Gastrocnemius medialis (tissue), 4 donors: ENCODE measurements at places on chromosomes 1 and 21. TPM values are rescaled to one million over a fixed set of nuclear protein-coding genes. Genes with fewer than 3 reads are reported as not detected.

DNA sequence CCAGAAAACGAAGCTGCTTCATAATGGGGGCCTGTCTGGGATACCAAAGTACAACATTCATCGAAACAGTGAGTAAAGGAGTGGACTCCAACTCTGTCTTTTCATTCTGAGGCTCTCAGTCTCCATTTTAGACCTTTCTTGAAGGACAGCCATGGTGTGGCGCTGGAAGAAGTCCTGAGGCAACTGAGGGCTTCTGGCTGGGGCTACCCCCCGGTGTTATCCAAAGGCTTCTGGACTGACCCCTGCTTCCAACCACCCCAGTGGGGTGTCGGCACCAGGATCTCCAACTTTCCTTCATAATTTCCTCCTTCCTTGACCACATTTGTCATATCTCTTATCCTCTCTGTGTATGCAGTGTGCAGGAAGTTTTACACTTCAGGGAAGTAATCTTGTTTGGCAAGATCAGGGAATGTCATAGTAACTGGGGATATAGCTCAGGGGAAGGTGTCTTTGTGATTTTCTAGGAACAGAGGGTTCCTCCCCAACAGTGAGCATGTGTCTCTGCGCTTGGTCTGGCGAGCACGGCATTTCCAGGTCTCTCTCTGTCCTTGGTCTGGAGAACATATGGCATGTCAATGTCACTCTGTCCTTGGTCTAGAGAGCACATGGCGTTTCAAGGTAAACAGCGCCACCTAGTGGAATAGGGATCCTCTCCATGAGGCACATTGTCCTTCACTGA is 19.4 kb upstream of the BSDC1 start:
- H3K27me3 ChIP-seq, result no peaks in the 10 kb centered on the region
- DNase-seq, result peak; percentile 31
- H3K4me3 ChIP-seq, result no peak overlapping the region
- H3K4me1 ChIP-seq, result no peaks in the 10 kb centered on the region
- H3K27ac ChIP-seq, result no peak overlapping the region
- H3K36me3 ChIP-seq, result no peaks in the 10 kb centered on the region

Gene KIF21B
- 0.25 TPM for total RNA-seq

- H3K36me3 ChIP-seq, result no peaks in the 10 kb centered on the region
- no peaks in the 10 kb centered on the region for H3K4me1 ChIP-seq
- no peak for DNase-seq
- H3K4me3 ChIP-seq, result no peak overlapping the region
- H3K27me3 ChIP-seq, result no peaks in the 10 kb centered on the region
Observed at GRCh38 chr1:14476170-14476955, 122.1 kb upstream of the KAZN start.

DNA sequence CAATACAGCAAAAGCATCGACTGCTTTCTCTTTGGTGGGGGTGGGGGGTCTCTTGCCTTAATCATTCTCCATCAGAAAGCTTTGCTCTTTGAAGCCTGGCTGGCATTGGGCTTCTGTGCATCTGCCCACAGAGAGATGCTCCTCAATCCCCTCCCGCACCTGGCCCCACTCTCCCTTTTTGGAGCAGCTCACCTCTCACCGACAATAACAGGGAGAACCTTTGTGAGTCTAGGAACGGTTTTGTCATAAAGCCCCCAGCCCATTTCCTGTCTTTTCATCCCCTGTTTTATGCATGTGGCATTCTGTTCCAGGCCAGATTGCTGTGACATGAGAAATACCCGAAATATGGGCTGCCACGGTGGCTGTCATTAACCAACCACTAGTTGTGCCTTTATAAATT is 469.0 kb upstream of the VAMP3 start:
- no peaks in the 10 kb centered on the region for H3K36me3 ChIP-seq
- H3K27ac ChIP-seq, result no peak overlapping the region
- H3K4me1 ChIP-seq, result no peaks in the 10 kb centered on the region
- no peak overlapping the region for H3K4me3 ChIP-seq
- H3K27me3 ChIP-seq, result no peaks in the 10 kb centered on the region
- DNase-seq, result no peak

DNA sequence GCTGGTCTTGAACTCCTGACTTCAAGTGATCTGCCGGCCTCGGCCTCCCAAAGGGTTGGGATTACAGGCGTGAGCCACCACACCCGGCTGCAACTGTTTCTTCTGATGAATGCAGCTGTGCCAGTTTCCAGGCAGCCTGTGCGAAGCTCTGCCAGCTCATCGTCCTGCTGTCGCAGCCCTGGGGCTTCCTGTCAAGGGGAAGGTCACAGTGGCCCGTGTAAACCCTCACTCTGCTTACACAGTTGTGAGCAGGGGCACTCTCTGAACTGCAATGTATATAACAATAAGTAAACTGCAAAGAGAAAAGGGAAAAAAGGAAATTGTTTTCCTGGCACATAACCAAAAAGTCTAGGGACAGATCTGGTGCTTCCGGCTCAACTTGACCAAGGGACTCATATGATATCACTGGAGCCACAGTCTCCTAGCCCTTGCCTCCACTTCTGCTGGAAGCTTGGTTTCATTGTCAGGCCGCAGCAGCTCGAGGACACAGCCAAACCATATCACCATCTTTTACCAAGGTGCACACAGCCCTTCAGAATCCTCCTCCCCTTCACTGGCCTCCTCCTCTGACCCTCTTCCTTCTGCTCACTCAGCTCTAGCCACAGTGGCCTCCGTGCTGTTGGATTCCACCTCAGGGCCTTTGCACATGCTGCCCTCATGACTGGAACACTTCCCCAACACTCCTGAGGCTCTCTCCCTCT is 22.8 kb upstream of the LBR start:
- H3K4me3 ChIP-seq, result no peak overlapping the region
- DNase-seq, result no peak
- peaks cover 7% of the 10 kb centered on the region for H3K27me3 ChIP-seq
- peaks cover 15% of the 10 kb centered on the region for H3K4me1 ChIP-seq
- peak overlapping the region; percentile 48 for H3K27ac ChIP-seq
- H3K36me3 ChIP-seq, result no peaks in the 10 kb centered on the region

Gene CDCA8
- total RNA-seq, result 1.5 TPM

Gene PCP4L1
- not detected for total RNA-seq

DNA sequence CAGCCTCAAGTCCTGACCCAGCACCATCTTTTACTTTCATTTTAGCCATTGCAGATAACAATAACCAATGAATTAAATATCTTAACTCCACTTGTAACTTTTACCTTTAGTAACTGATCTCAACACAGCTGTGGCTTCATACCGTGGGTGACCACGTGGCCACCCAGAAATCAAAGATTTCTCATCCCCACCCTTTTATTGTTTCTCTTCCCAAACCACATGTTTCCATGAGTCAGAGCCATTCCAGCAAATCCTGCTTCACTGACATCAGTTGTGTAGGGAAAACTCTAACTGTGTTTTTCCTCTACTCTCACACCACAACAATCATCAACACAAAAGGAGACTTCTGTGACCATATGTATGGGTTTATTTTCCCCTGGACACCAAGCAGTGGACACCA is 25.1 kb upstream of the BRDT start:
- no peak overlapping the region for H3K4me3 ChIP-seq
- H3K4me1 ChIP-seq, result no peaks in the 10 kb centered on the region
- no peaks in the 10 kb centered on the region for H3K27me3 ChIP-seq
- no peak for DNase-seq
- no peaks in the 10 kb centered on the region for H3K36me3 ChIP-seq
- H3K27ac ChIP-seq, result no peak overlapping the region

Gene GBP7
- total RNA-seq, result not detected

GRCh38 chr1:164382384-164382783 is 176.6 kb upstream of the PBX1 start:
- no peak overlapping the region for H3K4me3 ChIP-seq
- DNase-seq, result no peak
- H3K27ac ChIP-seq, result no peak overlapping the region
- no peaks in the 10 kb centered on the region for H3K4me1 ChIP-seq

- no peaks in the 10 kb centered on the region for H3K4me1 ChIP-seq
- DNase-seq, result no peak
- H3K4me3 ChIP-seq, result no peak overlapping the region
- H3K36me3 ChIP-seq, result no peaks in the 10 kb centered on the region
- H3K27ac ChIP-seq, result no peak overlapping the region
Observed at GRCh38 chr1:240134596-240134995, 42.9 kb downstream of the FMN2 start.

DNA sequence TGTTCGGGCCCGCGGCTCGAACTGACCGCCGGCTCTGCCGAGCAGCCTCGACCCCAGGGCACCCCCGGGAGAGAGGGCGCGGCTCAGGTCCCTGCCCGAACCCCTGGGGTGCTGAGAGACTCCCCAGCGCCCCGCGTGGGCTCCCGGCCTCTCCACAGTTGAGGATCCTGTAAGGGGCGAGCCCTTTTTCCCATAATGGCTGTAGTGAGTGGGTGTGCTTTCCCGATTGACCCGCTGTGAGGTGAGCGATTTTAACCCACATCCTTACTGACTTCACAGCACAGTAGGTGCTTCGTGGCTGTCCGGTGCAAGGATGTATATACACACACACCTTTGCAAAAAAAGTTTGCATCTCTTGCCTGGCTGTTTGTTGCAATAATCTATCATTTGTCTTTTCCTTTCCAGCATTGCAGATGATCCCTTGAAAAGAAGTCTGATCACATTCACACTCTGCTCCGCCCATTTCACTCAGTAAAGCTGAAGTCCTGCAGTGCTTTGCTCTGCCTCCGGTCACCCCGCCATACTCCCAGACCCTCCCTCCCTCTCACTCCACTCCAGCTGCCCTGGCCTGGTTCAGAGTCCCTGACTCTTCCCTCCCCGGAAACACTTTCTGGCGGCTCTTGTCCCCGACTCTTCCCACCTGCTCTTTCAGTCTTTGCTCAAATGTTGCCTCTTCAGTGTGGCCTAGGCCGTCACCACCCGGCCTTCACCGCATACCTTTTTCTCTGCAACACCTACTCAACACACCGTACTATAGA is 955 bp upstream of the UBE2G2 start:
- DNase-seq, result no peak
- H3K4me1 ChIP-seq, result peaks cover 39% of the 10 kb centered on the region
- peak overlapping the region; percentile 80 for H3K4me3 ChIP-seq
- H3K36me3 ChIP-seq, result peaks cover 27% of the 10 kb centered on the region
- peak overlapping the region; percentile 95 for H3K27ac ChIP-seq

DNA sequence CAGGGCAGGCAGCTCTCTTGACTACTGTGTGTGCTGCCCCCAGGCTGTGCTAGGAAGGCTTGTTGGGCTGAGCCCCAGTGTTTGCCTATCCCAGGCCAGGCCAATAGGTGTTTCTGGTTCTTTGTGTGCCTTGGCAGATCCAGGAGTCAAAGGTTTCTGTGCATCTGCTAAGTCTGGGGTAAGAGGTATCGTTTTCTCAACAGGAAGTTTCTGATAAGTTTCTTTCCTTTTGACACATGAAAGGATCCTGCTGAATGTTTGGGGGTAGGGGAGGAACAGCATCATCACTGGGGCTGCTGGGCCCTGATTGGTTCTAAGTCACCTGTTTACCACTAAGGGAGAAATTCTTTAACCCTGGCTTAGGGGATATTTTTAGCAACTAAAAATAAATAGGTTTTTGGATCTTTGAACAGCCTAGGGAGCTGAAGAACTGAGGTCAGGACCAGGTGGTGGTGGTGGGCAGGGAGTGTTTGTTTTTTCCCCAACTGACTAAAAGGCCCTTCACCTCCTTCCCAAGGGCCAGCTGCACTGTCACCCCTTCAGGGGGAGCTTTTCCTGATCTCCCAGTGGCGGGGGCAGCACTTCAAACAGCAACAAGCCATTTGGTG is 85.1 kb downstream of the KCNN3 start:
- H3K4me1 ChIP-seq, result no peaks in the 10 kb centered on the region
- no peak for DNase-seq
- H3K27ac ChIP-seq, result no peak overlapping the region
- H3K27me3 ChIP-seq, result no peaks in the 10 kb centered on the region
- no peaks in the 10 kb centered on the region for H3K36me3 ChIP-seq

- no peaks in the 10 kb centered on the region for H3K4me1 ChIP-seq
- H3K36me3 ChIP-seq, result no peaks in the 10 kb centered on the region
- H3K27ac ChIP-seq, result no peak overlapping the region
- H3K27me3 ChIP-seq, result peaks cover 56% of the 10 kb centered on the region
Observed at GRCh38 chr1:2447276-2448097, 28.6 kb upstream of the PLCH2 start.

DNA sequence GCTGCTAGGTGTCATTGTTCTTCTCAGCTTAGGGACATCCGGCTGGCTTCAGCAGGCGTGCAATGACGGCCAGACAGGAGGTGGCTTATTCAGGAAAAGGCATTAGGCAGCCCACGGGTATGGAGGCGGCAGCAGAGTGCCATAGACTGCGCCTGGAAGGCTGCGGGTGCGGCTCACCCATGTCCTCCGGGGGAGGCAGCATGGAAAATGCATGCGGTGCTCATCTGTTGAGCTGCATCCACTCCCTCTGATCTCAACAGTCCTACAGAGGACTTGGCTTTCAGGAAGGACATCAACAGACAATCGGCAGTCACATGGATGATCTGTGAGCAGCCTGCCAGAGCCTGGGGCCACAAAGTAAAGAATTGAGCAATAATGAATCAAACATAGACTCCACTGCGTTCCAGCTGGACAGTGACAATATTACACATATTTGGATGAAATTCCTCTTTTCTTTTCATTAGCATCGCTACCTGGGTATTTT is 42.9 kb downstream of the UMODL1 start:
- H3K4me1 ChIP-seq, result peaks cover 3% of the 10 kb centered on the region
- no peak overlapping the region for H3K27ac ChIP-seq
- no peak for DNase-seq
- no peak overlapping the region for H3K4me3 ChIP-seq

DNA sequence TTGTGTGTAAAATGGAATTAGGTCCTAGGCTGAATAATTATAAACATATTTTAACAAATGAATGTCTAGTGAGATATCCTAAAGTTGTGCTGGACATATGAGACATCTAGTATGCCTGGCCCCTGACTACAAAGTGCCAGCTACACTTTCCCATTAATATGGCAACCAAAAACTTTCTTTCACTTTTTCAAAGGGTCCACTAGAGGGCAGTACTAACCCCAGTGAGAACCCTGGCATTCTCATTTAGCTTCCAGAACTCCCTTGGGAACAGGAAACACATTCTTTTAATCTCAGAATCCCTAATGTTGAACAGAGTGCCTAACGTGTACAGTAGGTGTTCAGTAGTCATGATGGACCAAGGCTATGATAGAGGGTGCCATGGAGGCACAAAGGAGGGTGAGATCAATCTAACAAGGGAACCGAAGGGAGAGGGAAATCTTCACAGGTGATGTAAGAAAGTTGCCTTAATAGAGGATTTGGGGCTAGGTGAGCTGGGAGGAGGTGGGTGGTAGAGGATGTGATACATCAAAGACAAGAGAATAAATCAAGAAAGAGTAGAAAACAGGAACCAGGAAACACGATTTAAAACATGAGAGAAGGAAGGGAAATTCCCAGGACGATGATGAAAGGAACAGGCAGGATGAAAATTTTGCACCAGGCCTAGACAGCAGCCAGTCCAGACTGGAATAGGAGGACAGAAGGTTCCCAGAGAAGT is 41.6 kb downstream of the NSL1 start:
- DNase-seq, result no peak
- H3K27me3 ChIP-seq, result no peaks in the 10 kb centered on the region
- H3K36me3 ChIP-seq, result no peaks in the 10 kb centered on the region
- no peaks in the 10 kb centered on the region for H3K4me1 ChIP-seq
- H3K4me3 ChIP-seq, result no peak overlapping the region
